Esophagus squamous epithelium (tissue), 5 donors: ENCODE measurements at places on chromosomes 6 and 20.

DNA sequence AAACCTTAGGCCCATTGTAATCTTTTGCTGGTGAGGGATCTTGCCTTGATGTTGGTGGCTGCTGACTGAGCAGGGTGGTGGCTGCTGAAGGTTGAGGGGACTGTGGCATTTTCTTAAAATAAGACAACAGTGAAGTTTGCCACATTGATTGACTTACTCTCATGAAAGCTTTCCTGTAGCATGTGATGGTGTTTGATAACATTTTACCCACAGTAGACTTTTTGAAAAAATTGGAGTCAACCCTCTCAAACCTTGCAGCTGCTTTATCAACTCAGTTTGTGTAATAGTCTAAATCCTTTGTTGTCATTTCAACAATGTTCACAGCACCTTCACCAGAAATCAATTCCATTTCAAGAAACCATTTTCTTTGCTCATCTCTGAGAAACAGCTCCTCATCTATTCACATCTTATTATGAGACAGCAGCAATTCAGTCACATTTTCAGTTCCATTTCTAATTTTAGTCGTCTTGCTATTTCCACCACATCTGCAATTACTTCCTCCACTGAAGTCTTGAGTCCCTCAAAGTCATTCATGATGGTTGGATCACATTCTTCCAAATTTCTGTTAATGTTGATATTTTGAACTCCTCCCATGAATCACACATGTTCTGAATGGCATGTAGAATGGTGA is 37.2 kb downstream of the CST9L start:
- DNase-seq: no peak

GRCh38 chr20:35737865-35738333 is 4.2 kb downstream of the RBM39 start:
- no peak for DNase-seq

DNA sequence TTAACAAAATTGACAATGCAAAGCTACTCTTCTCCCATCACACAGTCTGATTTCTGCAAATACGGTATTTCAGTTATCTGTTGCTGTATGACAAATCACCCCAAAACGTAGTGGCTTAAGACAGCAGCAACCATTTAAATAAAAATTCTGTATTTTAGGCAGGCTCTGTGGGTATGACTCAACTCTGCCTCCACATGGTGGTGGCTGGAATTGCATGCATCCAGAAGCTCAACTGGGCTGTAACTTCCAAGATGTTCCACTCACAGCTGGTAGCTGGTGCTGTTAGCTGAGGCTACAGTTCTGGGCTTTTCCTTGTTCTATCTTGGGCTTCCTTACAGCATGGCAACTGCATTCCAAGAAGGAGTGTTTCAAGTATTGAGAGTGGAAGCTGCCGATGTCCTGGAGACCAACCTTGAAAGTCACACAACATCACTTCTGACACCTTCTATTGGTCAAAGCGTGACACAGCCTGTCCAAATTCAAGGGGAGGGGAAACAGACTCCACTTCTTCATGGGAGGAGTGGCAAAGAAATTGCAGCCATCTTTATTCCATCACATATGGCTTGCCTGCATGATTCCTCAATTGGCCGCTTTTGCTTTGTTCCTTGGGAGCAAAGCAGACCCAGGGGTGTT is 39.7 kb upstream of the TULP1 start:
- DNase-seq: no peak

- no peak for DNase-seq
These were observed 48.4 kb upstream of the ZBTB24 start for GRCh38 chr6:109531446-109531845.

DNA sequence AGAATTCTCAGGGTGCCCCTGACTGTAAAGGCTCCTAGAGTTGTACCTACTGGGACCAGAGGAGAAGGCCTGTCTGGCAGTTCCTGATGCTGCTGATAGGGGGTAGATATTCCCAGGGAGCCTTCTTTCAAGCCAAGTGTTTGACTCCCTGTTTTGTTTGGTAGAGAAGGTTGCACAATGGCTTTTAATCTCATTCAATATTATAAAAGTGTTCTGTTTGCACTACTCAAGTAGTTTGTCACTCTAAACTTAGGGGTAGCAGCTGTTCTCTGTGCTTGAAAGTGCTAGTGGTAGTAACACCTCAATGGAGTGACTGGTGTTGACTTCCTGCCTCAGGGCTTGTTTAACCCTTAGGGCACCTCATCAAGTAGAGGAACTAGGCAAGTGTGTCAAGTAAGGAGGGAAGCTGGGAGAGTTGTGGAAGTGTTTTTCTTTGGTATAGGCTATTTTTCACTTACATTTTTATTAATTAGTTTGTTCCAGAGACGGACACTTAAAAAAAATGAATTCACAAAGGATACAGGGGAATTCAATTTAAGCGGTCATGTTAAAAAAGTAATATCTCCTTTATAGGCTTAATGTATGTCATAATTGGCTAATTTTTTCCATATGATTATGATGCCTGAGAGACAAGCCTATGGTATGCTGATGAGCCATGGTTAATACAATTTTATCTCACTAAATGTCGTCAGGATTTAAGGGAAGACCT is 38.1 kb downstream of the BICRAL start:
- no peak for DNase-seq
